NCI-H1092 treated with DMSO at 0.1 percent for 48 hours (cell line): ENCODE measurements at places on chromosomes 6 and 20.

- DNase-seq: no peak
Observed at GRCh38 chr6:138647006-138647405, 126.6 kb upstream of the CCDC28A start.

DNA sequence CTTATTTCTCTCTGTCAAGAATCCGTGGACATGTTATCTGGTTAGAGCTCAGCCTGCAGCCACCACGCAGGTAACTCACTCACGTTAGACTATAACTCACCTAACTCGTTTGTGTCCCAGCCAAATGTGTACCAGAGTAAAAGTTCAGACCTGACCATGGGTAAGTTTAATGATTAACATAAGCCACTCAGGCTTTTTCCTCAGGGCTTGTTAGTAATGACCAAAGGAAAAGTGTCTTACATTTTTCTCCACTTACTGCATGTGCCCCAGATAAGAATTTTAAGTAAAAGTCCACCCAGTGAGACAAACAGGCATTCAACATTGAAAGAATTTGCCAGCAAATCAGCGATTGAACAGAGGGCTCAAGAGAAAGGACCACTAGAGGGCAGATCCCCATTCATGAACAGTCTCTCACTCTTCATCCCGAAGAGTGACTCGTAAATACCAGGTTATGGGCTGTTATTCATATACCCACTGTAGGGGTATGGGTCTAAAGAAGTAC, at the start of gene PKHD1:
Gene PKHD1 (minus strand): TSS at position 116 of the 502 bp plus-strand sequence. CDS start 2,680 bp downstream, outside the sequence.
- no peak for DNase-seq

DNA sequence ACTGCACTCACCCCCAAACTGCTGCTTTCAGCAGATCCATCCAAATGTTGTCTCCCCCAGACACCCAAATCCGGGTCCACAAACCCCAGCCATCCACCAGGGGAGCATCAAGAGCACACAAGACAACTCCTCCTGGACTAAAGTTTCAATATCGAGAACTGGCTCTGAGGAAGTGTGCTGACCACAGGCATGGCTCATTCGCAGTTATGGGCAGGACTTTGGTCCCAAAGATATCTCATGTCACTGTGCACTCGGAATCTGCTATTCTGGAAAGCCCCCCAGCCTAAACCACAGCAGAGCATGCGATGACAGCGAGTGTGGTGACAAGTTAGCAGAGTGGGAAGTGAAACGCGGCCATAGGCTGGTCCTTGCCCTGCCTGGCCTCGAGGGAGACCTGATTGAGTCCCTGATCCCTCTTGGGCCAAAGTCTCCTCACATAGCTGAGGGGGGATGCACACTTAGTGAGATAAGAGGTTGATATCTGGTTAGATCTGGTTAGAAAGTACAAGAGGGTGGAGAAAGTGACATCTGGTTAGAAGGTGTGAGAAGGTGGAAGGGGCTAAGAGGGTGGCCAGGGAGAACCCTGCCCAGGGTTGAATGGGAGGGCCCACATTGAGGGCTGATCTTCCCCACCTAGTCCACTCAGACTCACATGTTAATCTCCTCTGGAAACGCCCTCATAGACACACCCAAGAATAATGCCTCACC, 149.7 kb downstream of the MRPL14 start:
- no peak for DNase-seq

- no peak for DNase-seq
Observed at GRCh38 chr6:47144306-47144705, 102.2 kb upstream of the ADGRF1 start.

- no peak for DNase-seq
Observed at GRCh38 chr20:17642404-17643269, 39.4 kb downstream of the RRBP1 start.

DNA sequence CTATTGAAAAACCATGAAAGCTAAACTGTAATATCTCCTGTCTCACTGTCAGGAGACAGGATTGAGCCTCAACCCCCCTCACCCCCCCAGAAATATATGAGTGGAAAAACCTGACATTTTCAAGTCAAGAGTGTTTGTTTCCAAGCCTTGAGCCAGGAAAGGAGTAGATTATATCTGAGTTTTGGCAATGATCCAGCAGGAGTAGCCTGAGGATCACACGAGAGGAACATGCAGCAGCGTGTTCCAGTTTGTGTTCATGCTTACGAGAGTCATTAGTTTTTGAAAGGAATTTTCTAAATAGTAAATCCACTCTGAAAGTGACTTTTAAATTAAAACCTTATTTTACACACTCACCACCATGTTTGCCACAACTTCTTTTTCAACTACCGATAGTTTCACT, 15.8 kb downstream of the IL22RA2 start:
- no peak for DNase-seq

DNA sequence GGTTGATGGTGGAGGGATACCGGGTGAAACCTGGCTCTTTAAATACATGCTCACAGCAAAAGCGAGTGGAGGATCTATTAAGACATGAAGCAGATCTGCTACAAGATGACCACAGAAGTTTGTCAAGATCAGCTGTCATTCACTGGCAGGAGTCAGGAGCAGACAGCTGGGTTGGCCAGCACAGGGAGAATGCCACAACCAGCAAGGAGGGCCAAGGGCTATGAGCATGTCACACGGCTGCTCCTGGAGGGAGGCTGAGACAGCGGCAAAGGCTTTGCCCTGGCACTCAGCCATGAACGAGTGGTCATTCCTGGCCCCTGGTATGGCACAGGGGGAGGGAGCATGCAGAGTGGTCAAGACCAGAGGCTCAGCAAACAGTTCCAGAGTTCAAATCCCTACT, 77.6 kb downstream of the POPDC3 start:
- no peak for DNase-seq

GRCh38 chr20:48903705-48904104, 17.8 kb upstream of the ARFGEF2 start:
- DNase-seq: no peak

DNA sequence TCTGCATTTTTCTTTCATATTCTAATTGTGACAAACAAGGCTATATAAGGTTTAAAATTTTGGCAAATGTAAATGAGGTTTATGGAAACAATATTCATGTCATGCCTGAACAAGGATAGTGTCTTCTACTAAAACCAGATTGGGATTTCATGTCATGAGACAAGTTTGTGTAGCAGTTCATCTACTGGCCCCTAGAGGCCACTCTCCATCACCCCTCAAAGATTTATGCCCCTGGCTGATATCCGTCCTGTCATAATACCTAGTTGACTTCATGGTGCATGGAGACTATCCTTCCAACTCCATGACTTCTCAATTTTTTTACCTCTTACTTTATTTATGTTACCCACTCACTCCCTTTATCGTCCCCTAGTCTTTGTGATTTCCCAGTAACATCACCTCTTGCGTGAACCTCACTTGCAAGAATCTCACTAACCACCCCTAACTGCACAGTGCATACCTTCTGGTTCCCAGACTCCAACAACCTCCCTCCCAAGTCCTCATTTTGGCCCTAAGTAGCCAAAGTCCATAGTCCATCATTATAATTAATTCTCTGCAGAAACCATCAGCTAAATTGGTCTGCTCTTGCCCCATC, 179.8 kb downstream of the TASP1 start:
- no peak for DNase-seq

DNA sequence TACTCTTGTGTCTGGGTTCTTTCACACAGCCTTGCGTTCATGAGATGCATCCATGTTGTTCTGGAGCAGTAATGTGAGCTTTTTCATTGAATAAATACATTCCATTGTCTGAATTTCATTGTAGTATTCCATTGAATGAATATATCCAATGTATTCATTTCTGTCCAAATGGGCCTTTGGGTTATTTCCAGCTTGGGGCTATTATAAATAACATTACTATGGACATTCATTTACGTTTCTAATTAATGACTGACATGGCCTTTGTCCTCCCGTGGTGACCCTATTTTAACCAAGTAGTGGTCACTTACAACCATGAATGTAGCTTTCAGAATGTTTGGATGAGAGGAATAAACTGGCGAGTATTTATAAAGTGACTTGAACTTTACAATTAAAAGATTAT, 30.1 kb upstream of the NAA20 start:
- no peak for DNase-seq

GRCh38 chr6:134590449-134590848, 272.5 kb upstream of the SGK1 start:
- no peak for DNase-seq
